Epithelial cell of prostate (primary cell): ENCODE measurements at places on chromosomes 1 and 21.

GRCh38 chr1:234656070-234656895 lies 46.3 kb upstream of the IRF2BP2 start:
- DNase-seq: no peak

GRCh38 chr1:166129006-166129405 lies 37.8 kb downstream of the FAM78B start:
- no peak for DNase-seq

GRCh38 chr1:155932487-155932886 lies 1.7 kb downstream of the KHDC4 start:
- DNase-seq: no peak

DNA sequence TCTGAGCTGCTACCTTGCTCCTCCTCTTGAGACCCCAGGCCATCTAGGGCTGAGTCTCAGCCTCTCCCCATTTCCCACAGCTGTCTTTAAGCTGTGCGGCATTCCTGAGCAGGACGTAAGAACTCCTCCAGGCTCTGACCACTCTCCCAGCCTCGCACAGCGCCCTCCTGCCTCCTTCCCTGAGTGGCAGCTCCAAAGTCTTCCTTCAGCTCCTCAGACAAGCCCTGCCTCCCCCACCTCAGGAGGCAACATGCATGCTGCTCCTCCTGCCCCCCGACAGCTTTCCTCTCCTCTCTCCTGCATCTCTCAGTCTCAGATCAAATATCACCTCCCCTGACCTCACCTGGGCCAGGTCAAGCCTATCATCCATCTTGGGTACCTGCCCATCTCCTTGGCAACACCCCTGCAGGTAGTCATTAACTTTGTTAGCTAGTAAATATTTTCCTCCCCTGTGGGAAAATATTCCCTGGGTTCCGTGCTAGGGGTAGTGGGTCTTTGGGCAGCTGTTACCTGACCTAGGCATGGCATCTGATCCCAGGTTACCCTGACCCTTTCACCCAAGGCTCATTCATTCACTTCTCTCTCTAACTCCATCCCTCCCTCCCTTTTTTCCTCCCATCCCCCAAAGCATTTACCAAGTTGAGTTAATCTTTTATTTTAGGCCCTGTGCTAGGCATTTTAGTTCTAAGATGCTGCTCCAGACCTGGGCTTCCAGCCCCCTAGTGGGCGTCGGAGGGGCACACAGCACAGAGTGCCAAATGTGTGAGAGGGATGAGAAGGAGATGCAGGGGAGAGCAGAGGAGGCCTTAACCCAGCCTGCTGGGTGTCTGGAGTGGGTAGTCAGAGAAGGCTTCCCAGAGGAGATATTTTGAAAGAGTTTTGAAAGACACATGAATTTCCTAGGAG lies 419.9 kb downstream of the PTPRU start:
- DNase-seq: no peak

- DNase-seq: peak; percentile 14
Observed at GRCh38 chr1:188782220-188782841, 1695.3 kb downstream of the BRINP3 start.

GRCh38 chr1:31445951-31446350 lies 32.9 kb downstream of the SERINC2 start:
- no peak for DNase-seq

DNA sequence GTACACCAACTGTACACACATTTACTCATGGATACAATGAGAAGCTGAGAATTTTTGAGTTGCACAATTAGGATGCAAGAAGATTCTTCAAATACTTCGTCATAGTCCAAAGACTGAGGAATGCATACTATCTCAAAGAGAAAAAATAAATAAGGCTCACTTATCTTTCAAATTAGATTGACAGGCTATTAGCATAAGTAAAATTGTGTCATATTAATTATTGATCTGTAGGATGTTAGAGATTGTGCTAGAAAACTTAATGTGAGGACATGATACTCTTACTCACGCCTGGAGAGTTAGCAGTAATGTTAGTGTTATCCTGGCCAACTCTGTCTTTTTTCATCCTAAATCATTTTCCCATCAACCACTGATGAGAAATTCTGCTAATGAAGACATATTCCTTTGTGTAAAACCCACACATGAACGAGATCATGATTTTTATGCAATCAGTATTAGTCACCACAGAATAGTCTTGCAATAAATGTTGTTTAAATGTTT lies 659.0 kb downstream of the LTN1 start:
- no peak for DNase-seq

DNA sequence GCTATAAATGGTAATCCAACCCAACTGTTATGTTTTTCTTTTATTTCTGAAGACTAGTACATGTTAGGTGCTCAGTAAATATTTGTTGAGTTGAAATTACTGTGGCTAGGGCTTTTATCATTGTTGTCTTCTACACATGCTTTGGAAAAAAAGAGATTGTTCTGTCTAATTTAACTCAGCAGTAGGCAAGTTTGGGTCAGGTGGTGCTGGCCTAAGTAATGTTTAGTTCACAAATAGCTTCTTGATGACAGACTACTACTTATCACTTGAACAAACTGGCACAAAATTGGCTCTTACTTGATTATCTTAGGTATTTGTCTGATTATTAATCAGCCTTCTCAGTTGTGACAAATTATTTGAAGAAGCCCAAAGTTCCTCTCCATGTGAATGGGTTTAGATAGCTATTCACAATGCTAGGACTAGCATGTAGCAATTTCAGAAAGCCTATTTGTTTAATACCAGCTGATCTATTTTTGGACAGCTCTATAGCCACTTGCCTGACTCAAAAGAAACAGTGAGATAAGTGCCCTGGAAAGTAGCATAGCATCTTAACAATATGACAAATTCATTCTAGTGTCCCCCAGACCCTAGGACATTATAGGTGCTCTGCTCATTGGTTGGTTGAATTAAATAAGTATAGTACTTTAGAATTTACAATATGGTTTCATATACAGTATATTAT lies 32.6 kb downstream of the TMEM200B start:
- DNase-seq: no peak

GRCh38 chr1:9292361-9293240 lies at the start of gene SPSB1:
TSS of gene SPSB1 (plus strand) at chr1:9292894. CDS start at chr1:9355892, 62,998 bp downstream.
- no peak for DNase-seq

- no peak for DNase-seq
Observed at GRCh38 chr1:192626366-192627179, 9.4 kb upstream of the RGS13 start.

DNA sequence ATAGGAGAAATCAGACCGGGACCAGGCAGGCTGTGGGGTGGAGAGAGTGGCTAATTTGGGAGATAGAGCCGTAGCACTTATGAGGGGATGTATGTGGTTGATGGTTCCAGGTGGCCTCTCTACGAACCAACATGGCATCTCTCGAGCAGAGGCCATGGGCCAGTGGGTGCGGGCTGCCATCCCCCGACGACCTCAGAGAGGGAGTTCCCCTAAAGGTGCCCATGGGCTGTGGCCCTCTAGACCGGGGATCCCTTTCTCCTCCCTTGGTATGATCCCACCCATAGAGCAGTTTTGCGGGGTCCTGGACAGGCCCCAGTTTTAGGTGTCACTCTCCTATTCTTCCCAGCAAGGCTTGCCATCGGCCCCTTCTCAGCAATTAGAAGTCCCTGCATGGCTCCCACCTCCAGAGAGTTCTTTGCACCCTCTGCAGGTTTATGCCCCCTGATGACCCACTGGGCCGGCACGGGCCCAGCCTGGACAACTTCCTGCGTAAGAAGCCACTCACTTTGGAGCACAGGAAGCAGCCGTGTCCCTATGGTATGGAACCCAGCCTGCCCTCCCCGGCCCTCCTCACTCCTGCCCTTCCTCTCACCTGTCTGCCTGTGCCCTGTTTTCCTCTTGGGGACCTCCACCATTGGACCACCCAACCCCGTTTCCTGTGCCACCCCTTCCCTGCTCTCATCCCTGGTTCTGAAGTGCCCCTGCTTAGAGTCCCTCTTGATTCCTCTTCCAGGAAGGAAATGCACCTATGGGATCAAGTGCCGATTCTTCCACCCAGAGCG lies 7.8 kb downstream of the ZC3H12A start:
- DNase-seq: no peak

DNA sequence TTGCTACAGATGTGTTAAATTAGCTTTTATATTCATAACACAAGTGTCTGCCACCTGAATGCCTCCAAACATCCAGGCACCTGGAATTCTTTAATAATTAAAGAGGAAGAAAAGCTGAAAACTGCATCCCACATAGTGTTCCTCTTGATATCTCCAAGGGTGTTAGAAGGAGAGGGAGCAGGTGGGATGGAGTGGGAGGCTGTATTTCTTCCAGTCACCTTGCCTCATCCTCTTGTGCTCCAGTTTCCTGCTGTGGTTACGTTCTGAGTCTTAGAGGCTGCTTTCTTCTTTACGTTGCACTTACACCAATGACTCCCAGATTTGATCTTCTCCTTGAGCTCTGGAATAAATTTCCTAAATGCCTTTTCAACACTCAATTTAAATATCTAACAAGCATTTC lies 230.3 kb upstream of the LYPLAL1 start:
- no peak for DNase-seq

GRCh38 chr1:171922999-171923398 lies 81.7 kb downstream of the DNM3 start:
- DNase-seq: no peak

DNA sequence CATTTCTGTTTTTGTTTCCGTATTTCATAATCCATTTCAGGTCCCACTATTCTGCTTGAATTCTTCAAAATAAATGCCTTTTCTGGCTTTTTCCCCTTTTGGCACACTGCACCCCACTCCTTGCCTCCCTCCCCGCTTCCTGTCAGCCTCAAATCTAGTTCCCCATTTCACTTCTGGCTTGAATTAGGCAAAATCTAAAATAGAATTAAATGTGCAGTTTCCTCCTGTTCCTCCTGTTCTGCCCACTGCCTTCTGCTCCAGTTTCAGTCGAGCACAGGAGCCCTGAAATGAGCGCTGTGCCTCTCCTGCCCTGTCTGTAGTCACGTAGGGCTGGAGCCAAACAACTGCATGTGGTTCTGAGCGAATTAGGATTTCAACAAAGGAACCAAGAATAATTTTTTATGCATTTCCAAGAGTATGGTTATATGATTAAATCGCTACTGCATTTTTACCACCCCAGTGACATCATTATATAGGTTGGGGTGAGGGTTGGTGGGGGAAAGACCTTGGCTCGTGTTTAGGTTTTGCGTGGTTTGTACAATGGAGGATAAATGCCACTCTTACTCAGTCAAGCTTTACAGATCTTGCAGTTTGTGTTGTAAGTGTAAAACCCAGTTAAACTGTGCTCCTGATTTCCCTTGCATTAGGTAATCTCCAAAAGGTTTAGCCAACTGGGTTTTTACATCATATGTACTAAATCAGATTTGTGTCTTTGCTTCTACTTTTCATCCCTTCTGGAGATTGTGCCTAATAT lies 114.9 kb downstream of the VPS13D start:
- DNase-seq: no peak

DNA sequence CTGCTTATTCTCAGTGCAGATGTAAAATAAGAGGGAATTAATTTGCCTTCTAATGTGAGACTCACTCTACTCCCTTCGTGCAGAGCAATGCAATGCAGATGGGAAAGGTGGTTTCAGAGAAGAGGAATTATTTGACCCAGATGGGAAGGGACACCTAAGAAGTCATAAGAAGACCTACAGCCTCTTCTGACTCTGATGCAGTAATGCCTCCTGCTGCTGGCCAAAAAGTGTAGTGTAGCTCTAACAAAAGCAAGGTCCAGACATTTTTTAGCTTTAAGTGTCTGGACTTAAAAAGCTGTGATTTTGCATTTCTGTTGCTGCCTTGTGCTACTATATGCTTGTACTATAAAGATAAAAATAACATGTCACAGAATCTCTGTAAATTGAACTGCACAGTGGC lies 501.4 kb downstream of the TTLL7 start:
- DNase-seq: no peak

DNA sequence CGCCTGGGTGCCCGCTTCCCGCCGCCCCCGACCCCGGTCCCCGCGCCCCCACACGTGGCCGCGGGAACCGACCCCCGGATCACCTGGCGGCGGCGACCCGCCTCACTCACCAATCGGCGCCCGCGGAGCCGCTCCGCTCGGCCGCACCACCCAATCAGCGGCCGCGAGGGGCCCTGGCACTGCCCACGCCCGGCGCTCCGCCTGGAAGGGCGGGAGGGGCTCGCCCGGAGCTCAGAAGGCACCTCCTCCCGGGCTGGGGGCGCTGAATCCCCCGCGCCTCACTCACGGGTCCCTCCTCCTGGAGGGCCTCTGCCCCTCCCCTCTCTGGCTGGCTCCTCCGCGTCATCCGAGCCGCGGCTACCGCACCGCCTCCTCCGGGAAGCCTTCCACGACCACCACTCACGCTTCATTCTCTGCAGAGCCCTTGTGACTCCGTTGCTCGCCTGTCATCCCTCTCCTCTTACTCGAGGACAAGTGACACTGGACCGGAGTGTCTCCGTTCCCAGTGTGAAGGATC lies 374 bp downstream of the SH2D5 start:
- no peak for DNase-seq

DNA sequence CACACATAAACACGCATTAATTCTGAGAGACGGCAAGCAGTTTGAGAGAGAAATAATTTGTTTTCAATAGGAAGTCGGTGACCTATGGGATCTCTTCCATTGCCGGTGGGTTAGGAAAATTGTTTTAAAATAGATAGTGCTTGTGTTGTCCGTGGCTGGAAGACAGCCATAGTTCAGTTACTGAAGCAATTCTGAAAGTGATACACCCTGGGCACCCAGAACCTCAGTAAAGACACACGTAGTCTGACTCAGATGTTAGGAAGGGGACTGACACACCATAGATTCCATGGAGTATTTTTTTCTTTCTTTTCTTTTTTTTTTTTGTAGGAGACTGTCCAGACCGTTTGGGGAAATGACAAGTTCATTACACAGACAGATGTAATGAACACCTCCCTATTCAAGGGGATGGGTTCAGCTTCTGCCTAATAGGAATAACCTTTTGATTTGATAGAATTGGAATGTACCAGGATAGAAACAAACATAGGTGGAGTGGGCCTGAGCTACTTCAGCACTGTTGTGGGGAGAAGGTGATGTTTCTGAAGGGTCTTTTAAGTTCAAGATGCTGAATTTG lies 1.6 kb downstream of the C1orf21 start:
- DNase-seq: peak; percentile 58

GRCh38 chr1:50257029-50257428 lies 148.3 kb downstream of the ELAVL4 start:
- DNase-seq: no peak

DNA sequence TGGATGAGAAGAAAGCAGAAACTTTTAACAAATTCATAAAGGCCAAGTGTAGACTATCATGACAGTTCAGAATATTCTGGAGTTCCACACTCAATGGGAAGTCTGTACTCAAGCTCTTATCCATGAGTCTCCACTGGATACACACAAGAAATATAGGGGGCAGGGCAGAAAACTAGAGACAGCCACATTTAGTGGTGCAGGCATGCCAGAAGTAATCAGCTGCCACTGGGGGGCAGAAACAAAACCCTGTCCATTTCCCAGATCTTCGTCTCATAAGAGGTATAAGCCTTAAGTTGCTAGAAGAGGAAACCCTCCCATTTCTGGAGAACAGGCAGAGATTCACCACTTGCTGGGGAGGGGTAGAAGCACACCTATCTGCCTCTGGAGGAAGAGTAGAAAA lies 166.8 kb upstream of the GALNT2 start:
- no peak for DNase-seq

DNA sequence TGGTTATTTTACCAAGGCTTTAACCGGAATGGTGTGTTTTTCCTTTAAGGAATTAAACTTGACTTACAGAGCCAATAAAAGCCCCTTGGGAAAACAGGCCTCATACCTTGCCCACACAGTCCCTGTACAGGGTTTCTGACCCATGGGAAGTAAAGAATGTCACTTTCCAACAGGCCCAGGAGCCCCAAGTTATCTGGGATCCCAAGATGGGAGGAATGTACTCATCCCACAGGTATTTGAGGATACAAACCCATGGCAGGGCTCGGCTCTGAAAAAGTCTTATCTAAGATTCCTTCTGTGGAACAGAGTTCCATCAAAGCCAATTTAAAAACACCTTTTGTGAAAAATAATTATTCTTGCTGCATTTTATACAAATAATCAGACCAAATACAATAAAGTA lies 15.3 kb upstream of the COX20 start:
- no peak for DNase-seq
